ENCODE measurements at places on chromosomes 6 and 20. TPM values are rescaled to one million over a fixed set of nuclear protein-coding genes. Genes with fewer than 3 reads are reported as not detected.

- no peak overlapping the region for H3K4me3 ChIP-seq
- no peak overlapping the region for H3K27ac ChIP-seq
- no peaks in the 10 kb centered on the region for H3K36me3 ChIP-seq
Observed at GRCh38 chr6:111789598-111789997, 83.7 kb downstream of the FYN start.

DNA sequence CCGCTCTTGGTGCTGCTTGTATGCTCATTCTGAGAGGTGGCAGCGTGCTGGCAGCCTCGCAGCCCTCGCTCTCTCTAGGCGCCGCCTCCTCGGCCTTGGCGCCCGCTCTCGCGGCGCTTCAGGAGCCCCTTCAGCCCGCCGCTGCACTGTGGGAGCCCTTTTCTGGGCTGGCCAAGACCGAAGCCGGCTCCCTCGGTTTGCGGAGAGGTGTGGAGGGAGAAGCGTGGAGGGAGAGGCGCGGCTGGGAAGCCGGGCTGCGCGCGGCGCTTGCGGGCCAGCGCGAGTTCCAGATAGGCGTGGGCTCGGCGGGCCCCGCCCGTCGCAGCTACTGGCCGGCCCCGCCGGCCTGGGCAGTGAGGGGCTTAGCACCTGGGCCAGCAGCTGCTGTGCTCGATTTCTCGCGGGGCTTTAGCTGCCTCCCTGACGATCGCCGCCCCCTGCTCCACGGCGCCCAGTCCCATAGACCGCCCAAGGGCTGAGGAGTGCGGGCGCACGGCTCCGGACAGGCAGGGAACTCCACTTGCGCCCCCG, 19.5 kb upstream of the FAM8A1 start:
- H3K27me3 ChIP-seq: no peaks in the 10 kb centered on the region
- H3K4me3 ChIP-seq: peak overlapping the region; percentile 64
- DNase-seq: peak; percentile 34
- H3K36me3 ChIP-seq: no peaks in the 10 kb centered on the region
- H3K4me1 ChIP-seq: peaks cover 21% of the 10 kb centered on the region
- H3K27ac ChIP-seq: peak overlapping the region; percentile 86

GRCh38 chr6:124622351-124622750, 339.9 kb upstream of the RNF217 start:
- no peak for DNase-seq
- no peaks in the 10 kb centered on the region for H3K4me1 ChIP-seq
- no peak overlapping the region for H3K4me3 ChIP-seq
- H3K36me3 ChIP-seq: no peaks in the 10 kb centered on the region

The PRICKLE4 gene
- 29.3 TPM for total RNA-seq

DNA sequence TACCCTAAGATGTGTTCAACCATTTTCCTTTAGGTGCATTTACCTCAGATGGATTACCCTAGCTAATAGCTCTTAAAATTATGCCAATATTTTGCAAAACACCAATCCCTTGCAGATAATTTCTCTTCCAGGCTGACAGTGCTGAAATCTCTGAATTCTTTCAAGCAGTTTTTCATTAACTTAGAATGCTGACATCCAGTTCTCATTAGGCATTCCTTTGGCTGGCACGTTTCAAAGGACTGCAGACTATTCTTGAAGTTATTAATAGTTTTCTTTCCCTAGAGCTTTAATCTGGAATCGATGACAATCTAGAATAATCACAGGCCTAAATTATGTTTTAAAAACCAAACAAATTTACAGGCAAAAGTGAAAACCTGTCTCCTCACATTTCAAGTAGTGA, 68.3 kb downstream of the SMLR1 start:
- no peak for DNase-seq
- no peak overlapping the region for H3K27ac ChIP-seq
- H3K36me3 ChIP-seq: peaks cover 4% of the 10 kb centered on the region
- H3K27me3 ChIP-seq: no peaks in the 10 kb centered on the region

DNA sequence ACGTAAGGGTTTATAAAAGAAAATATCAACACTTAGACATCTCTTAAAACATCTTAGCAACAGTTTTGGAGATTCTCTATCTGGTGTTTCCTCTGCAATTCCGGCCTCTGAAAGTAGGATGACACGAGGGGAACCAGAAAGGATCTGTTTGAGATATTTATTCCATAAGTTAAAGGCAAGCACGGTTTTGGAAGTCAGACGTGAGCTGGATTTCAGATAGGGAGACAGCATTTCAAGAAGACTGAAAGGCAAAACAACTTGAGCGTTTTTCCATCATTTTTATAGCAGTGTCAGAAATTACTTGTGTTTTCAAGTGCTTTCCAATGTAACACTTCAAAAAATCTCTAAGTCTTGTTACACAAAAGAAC, 52.9 kb upstream of the BTN3A2 start:
- no peak for DNase-seq
- H3K4me1 ChIP-seq: peaks cover 8% of the 10 kb centered on the region
- H3K27ac ChIP-seq: peak overlapping the region; percentile 78
- peak overlapping the region; percentile 9 for H3K4me3 ChIP-seq
- H3K27me3 ChIP-seq: no peaks in the 10 kb centered on the region

DNA sequence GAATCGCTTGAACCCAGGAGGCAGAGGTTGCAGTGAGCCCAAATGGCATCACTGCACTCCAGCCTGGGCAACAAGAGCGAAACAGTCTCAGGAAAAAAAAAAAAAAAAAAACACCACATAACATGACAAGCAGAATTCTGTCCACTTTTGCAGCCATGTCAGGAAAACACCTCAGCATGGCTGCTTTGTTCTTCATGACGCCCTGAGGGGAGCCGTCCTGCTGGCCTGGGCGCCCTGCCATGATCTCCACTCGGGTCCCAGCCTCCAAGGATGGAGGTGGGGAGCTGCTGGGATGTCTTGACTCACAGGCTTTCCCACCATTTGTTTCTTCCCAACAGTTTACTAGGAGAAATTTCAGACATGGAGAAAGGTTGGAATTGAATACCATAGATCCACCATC, 42.2 kb downstream of the SNX9 start:
- no peaks in the 10 kb centered on the region for H3K36me3 ChIP-seq
- H3K4me3 ChIP-seq: no peak overlapping the region
- no peaks in the 10 kb centered on the region for H3K27me3 ChIP-seq
- peaks cover 8% of the 10 kb centered on the region for H3K4me1 ChIP-seq

Data from transverse colon (tissue), 4 donors.